ENCODE measurements at places on chromosomes 3 and 15.

- DNase-seq: no peak
These were observed 282.3 kb upstream of the TBC1D5 start for GRCh38 chr3:18024715-18025114.

DNA sequence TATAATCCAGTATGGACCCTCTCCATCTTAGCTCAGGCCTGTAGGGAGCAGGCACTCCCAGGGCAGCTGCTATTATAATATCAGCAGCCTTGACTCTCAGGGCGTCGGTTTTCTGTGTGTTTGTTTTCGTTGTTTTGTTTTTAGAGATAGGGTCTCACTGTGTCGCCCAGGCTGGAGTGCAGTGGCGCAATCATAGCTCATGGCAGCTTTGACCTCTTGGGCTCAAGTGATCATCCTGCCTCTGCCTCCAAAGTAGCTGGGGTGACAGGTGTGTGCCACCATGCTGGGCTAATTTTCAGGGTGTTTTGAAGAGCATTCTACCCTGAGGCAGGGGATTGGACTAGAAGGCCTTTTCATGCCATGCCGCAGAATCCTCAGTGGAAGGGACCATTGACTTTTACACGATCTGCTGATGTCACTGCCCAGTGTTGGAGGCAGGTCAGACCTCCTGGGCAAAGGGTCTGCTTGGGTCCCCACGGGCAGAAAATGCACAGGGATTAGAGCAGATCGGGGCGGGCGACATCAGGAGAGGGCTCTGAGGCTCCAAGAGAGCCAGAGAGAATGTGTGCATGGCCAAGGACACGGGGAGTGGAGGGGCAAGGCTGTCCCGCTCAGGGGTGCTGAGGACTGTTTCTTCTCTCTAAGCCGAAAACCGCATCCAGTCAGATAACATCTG lies 7.8 kb downstream of the MELTF start:
- no peak for DNase-seq

GRCh38 chr15:101266034-101266433 lies 11.3 kb downstream of the SELENOS start:
- DNase-seq: no peak

DNA sequence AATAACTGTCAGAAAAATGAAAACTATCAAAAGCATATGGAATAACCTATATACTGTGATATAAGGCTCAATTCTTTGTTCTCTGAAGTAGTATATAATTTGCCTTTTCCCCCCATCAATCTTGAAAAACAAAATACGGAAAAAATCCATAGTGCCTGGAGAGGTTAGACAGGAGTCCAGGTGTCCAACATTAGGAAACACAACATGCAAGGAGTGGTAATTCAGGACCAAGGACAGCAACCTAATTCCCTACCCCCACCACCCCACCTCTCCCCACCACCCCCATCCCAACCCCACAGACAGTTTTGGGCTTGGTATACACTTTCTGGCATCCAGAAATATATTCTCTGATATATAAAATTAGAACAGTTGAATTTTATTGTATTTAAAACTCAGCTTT lies 55.1 kb upstream of the SLC25A26 start:
- DNase-seq: no peak

DNA sequence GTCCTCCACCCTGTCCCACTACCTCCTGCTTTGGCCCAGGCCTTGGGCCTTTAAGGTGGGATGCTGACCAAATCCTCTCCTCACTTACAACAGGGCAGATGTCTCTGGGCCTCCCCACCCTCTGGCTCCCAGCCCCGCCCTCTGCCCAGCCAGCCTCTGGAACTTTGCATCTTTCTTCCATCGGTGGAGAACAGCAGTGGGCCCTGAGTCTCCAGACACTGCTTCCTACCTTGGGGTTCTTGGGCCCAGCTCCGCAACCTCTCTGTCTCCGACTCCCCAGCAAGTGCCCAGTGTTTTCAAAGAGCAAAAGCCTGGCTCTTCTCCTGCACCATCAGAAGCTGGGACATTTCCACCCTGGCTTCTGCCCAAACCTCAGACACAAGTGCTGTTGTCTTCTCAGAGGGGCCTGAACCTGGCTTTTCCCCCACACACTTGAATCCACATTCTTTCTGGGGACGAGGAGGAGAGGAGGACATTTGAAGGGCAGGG lies 33.1 kb downstream of the MRAS start:
- DNase-seq: no peak

Measured in activated CD4-positive, alpha-beta T cell treated with anti-CD3 and anti-CD28 coated beads, Interleukin-2, Interleukin-4, amounts not matched to agents 100 ng/mL and 50 ng/mL, durations not matched to agents 16 hours and 8 hours (primary cell).